ENCODE measurements at places on chromosomes 1 and 21.

DNA sequence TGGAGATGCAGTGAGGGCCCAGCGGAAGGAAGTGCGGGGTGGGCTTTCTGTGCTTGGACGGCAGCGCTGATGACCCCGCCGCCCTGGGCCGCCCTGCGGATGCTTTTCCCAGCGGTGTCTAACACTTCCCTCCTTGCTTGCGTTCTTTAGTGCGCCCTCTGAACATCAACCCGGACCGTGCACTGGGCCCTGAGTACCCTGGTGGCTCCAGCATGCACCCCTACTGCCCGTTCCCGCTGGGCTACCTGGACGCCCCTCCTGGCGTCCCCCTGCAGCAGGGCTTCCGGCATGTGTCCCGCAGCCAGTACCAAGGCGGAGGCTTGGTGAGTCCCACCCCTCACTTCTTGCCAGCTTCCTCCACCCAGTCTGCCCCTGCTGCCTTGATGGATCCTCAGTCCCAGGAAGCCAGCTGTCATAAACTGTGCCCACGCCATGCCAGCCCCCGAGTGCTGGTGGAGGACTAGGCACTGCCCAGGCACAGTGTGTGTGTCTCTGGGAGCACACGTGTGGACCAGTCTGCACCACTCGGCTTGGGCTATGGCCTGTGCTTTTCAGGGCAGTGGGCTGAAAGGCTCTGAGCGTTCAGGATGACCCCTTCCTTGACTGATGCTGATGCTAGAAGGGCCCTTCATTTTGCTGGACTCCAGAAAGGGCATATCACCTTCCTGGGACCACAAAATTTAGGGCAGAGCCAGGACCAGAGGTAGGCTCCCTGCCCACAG, 2.3 kb downstream of the DMRTB1 start:
- DNase-seq = no peak

DNA sequence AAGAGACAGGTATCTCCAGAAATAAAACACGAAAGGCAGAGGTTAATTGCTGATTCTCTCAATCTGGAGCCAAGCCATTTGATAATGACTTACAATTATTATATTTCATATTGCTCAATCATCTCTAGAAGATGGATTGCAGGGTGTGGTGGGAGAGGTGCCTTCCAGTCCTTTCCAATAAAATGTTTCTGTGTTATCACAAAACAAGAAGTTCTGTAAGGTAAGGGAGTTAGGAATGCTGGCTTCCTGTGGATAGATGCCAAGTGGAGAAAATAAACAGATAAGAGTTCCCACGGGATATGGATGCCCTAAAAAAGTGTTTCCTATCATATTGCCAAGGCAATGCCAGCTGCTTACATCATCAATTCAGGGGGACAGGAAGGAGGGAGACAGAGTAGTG, 7.2 kb upstream of the CCN1 start:
- no peak for DNase-seq

DNA sequence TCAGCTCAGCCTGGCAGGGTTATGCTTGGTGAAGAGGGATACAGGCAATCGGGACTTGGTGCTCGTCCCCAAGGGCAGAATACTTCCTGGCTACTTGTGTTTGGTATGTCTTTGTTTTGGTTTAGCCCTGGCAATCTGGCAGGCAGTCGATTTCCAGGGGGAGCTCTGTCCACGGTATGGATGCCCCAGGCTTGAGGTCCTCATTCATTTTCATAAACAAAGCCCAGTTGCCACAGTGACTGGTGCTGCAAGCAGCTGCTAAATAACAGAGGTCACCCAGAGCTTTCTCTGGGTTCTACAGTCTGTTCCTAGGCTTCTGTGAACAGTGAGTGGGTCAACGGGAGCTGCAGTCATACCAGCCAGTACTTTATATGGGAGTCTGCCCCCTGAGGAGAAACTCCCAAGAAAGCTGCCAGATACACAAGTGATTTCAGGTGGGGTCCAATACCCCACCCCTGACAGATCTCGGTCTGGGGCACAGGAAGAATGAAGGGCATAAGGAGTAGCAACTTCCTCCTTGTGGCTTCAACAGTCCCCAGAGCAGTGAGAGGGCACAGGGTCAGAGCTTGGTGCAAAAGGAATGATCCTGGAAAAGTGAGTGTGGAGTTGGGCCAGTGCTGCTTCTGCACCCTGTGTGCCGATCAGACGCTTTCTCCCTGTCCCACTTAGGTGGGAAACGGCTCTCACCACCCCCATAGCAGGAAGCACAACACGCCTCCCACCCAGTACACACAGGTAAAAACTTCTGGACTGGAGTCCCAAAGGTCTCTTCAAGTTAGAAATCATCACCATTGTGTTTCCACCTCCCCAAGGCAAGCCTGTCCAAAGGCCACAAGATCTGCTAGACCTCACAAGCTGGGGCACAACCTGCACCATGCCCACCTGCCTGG, 55.5 kb downstream of the TGFBR3 start:
- DNase-seq = no peak

DNA sequence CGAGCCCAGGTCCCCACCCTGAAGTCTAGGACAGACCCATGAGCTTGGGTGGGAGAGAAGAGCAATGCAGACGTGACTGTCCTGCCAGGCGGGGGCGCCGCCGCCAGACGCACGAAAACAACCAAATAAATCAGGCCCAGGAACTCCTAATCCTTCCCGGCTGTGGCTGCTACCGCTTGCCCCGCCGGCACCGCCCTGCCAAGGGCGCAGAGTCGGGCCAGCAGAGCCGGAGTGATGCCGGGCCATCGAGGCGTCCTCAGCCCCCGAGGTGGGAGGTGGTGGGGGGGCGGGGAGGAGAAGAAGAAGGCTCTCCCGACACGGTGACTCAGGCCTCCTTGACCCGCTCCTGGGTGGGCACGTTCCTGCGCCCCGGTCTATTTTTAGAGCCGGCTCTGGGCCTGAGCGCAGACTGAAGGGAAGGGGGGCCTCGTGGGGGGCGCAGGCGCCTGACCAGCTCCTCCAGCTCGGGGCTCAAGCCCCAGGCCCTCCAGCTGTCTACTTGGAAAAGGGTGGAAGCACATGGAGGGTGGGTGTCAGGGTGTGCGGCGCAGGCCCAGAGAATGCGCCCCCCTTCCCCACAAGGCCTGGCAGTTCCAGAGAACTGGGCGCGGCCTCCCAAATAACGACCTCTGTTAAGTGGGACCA, 10.7 kb upstream of the COL16A1 start:
- peak; percentile 65 for DNase-seq

DNA sequence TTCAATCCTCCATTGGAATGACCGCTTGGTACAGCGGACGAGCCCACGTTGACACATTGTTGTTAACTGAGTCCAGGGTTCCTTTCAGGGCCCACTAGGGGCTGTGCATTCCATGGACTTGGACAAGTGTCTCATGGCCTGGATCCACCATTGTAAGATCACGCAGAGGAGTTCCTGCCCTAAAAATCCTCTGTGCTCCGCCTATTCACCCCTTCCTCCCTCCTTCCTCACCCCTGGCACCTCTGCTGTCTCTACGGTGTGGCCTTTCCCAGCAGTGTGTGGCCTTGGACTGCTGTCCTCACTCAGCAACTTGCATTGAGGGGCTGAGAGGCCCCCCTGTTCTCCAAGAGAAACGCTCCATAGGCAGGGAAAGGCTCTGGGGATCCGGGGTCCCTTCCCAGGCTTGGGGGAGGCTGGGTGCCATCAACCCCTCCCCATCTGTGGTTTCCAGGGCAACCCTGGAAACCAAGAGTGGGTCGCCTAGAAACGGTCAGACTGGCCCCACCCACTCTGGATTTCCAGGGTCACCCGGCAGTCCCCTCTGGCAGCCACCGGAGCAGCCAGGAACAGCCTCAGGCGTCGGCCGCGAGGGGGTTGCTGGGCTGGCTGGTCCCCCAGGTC, 50.9 kb downstream of the MEGF6 start:
- no peak for DNase-seq

GRCh38 chr21:40562242-40563002, 284.5 kb downstream of the DSCAM start:
- DNase-seq = no peak

GRCh38 chr1:54885807-54886723, 930 bp downstream of the DHCR24 start:
- no peak for DNase-seq

DNA sequence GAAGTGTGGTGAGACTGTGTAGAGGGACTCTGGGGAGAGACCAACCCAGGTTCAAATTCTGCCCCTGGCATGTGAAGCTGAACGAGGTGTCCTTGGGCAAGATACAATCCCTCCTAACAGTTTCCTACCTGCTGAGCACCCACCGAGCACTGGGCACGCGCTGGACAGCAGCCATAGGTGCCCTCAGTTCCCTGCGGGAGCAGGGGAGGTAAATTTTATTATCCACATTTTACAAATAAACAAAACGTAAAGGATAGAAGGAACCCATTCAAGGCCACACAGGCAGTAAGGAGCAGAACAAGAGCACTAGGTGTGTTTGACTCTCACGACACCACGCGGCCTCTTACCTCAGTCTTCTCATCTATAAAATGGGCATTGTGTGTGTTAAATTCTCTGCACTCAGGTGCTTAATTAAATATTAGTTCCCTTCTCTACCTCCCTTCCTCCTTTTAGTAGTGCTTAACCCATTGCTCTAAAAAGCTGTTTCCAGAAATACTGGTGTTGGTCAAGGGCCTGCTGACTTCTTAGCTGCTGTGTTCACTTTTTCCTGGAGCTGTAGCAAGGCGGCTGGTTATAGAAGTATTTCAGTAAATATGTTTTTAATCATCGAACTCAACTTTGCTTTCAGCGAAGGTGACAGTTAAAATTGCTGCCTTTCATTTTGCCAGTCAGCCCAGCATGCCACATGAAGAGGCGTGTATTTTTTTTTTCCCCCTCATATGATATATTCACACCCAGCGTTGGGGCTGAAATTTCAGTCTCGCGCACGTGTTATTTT, 41.6 kb downstream of the PGBD5 start:
- no peak for DNase-seq

GRCh38 chr1:212485913-212486618, 53.3 kb downstream of the NENF start:
- DNase-seq = peak; percentile 44

GRCh38 chr1:27372022-27372807, 2.4 kb downstream of the FCN3 start:
- no peak for DNase-seq

GRCh38 chr21:45481977-45482898, 60.0 kb downstream of the SLC19A1 start:
- no peak for DNase-seq

- DNase-seq = no peak
Observed at GRCh38 chr21:14591377-14591776, 45.3 kb upstream of the SAMSN1 start.

GRCh38 chr1:197633447-197634078, 141.7 kb downstream of the DENND1B start:
- DNase-seq = no peak

- DNase-seq = no peak
Observed at GRCh38 chr1:44784094-44785028, 3.6 kb downstream of the BEST4 start.
